ENCODE measurements at places on chromosomes 12 and 14. TPM values are rescaled to one million over a fixed set of nuclear protein-coding genes. Genes with fewer than 3 reads are reported as not detected.

The CLEC2A gene
- total RNA-seq = not detected

The GPR137C gene
- total RNA-seq = 0.08 TPM

The ZNF410 gene
- 81.1 TPM for total RNA-seq

The NTF3 gene
- total RNA-seq = not detected

The LRRC23 gene
- 4.7 TPM for total RNA-seq

The JPH4 gene
- not detected for total RNA-seq

The TAS2R30 gene
- total RNA-seq = 4.9 TPM

The NAV3 gene
- total RNA-seq = not detected

The DNAI7 gene
- total RNA-seq = 0.36 TPM

The BEGAIN gene
- 2.0 TPM for total RNA-seq

The DIO3 gene
- total RNA-seq = not detected

The MANSC4 gene
- not detected for total RNA-seq

The YARS2 gene
- total RNA-seq = 13.0 TPM

The DIO2 gene
- not detected for total RNA-seq

The VWF gene
- total RNA-seq = not detected

The CDK4 gene
- total RNA-seq = 10.8 TPM

The PRIMA1 gene
- total RNA-seq = not detected

The RPS29 gene
- 3,996 TPM for total RNA-seq

The CATSPERB gene
- total RNA-seq = 5.3 TPM

The HVCN1 gene
- total RNA-seq = 3.9 TPM

The KRT78 gene
- not detected for total RNA-seq

The TBX3 gene
- total RNA-seq = not detected

The GUCY2C gene
- not detected for total RNA-seq

The PRMT5 gene
- 19.3 TPM for total RNA-seq

The MIP gene
- total RNA-seq = not detected

The CEBPE gene
- not detected for total RNA-seq

The ATP2B1 gene
- 100 TPM for total RNA-seq

The GNB3 gene
- total RNA-seq = 0.75 TPM

The LTBR gene
- 0.67 TPM for total RNA-seq

The TAS2R42 gene
- total RNA-seq = not detected

The LRFN5 gene
- total RNA-seq = not detected

The SYNDIG1L gene
- not detected for total RNA-seq

The C12orf50 gene
- total RNA-seq = 0.17 TPM

The PCED1B gene
- total RNA-seq = 20.0 TPM

The SYNE2 gene
- total RNA-seq = 87.4 TPM

The STXBP6 gene
- not detected for total RNA-seq

The TRHDE gene
- not detected for total RNA-seq

The TOMM20L gene
- total RNA-seq = not detected

The WSB2 gene
- total RNA-seq = 12.0 TPM

The CCDC198 gene
- total RNA-seq = not detected

The MTERF2 gene
- 6.1 TPM for total RNA-seq

The KLHL33 gene
- 0.19 TPM for total RNA-seq

The EMC9 gene
- 11.8 TPM for total RNA-seq

The MMP19 gene
- total RNA-seq = not detected

The ABCD2 gene
- total RNA-seq = 1.6 TPM

The ARHGDIB gene
- total RNA-seq = 942 TPM

The TMBIM4 gene
- total RNA-seq = 24.1 TPM

The PTPRQ gene
- not detected for total RNA-seq

The DCP1B gene
- total RNA-seq = 4.6 TPM

The CEP170B gene
- 4.4 TPM for total RNA-seq

The OR4E1 gene
- not detected for total RNA-seq

The DIABLO gene
- 91.3 TPM for total RNA-seq

The KLRC4 gene
- total RNA-seq = not detected

The EXOC3L4 gene
- not detected for total RNA-seq

The CKAP4 gene
- total RNA-seq = 14.7 TPM

The SERPINA3 gene
- not detected for total RNA-seq

The PTCSC3 gene
- total RNA-seq = not detected

The TSPAN11 gene
- not detected for total RNA-seq

The MYO1A gene
- 1.0 TPM for total RNA-seq
